Omental fat pad (tissue), 4 donors: ENCODE measurements at places on chromosomes 2 and 18. TPM values are rescaled to one million over a fixed set of nuclear protein-coding genes. Genes with fewer than 3 reads are reported as not detected.

SP140 gene
- 6.1 TPM for total RNA-seq

CCNYL1 gene
- total RNA-seq = 58.4 TPM

CYS1 gene
- total RNA-seq = 0.63 TPM

UCN gene
- total RNA-seq = 2.7 TPM

RNF125 gene
- total RNA-seq = 7.3 TPM

GRCh38 chr2:96157649-96158553 lies 12.7 kb upstream of the DUSP2 start:
- no peak for DNase-seq

DNA sequence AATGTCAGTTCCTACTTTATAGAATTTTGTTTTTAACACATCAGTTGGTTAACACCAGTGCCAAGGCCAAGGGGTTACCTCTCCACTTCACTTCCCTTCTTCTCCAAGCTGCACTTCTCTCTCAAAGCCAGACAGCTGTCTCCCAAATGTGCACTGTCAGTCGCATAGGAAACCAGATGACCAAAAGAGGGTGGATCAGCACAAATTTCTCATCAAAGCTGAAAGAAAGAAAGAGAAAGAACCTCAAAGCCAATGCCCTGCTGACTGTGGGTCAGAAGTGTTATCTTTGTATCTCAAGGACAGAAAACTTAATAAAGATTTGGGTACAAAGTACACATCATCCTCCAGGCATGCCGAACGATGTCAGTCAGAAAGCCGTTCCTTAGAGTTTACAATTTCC lies 32.2 kb downstream of the SPATS2L start:
- DNase-seq = no peak

DNA sequence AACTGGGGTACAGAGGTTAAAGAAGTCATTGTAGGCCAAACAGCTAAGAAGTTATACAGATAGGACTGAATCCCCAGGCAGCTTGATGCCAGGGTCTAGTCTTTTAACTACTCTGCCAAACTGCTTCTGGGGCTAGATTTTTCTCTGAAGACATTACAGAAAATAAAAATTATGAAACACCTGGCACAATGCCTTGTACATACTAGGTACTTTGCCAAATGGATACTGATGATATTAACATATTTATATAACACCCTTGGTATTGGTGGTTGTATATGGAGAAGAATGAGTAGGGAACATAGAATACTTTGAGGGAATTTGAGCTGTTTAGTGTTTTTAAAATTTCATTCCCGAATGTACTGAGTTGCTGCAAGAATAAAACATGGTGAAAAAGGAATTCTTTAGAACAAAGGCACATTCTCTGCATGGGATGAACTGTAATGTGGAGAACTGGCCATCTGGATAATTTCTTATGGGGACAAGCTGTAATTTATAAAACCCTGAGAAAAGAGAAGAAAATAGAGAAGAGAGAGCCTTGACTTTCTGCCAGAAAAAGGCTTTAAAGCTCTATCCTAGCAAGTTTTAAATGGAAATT lies 210.9 kb upstream of the TMEM200C start:
- no peak for DNase-seq
